Colonic mucosa (tissue), 4 donors: ENCODE measurements at places on chromosomes 3 and 15. TPM values are rescaled to one million over a fixed set of nuclear protein-coding genes. Genes with fewer than 3 reads are reported as not detected.
A peak's percentile ranks its signal among the peaks of the same experiment; 100 is the strongest.

ATP1B3 gene
- 374 TPM for total RNA-seq

CPEB1 gene
- 1.4 TPM for total RNA-seq

LRRC2 gene
- total RNA-seq: 2.0 TPM

ZPLD1 gene
- total RNA-seq: 0.05 TPM

PFKFB4 gene
- 51.0 TPM for total RNA-seq

BCHE gene
- total RNA-seq: 5.4 TPM

P2RY14 gene
- total RNA-seq: 2.9 TPM

ASB14 gene
- not detected for total RNA-seq

CLRN1 gene
- total RNA-seq: not detected

SAXO2 gene
- total RNA-seq: 0.93 TPM

GRCh38 chr3:71288269-71288930 is 295.1 kb downstream of the FOXP1 start:
- H3K27ac ChIP-seq: no peak overlapping the region
- H3K4me3 ChIP-seq: no peak overlapping the region
- H3K36me3 ChIP-seq: no peaks in the 10 kb centered on the region
- no peak for DNase-seq
- no peaks in the 10 kb centered on the region for H3K27me3 ChIP-seq
- H3K4me1 ChIP-seq: no peaks in the 10 kb centered on the region

- no peaks in the 10 kb centered on the region for H3K27me3 ChIP-seq
- no peak overlapping the region for H3K4me3 ChIP-seq
- no peak for DNase-seq
- H3K4me1 ChIP-seq: no peaks in the 10 kb centered on the region
- H3K27ac ChIP-seq: no peak overlapping the region
- no peaks in the 10 kb centered on the region for H3K36me3 ChIP-seq
Observed at GRCh38 chr3:127256138-127256537, 31.7 kb downstream of the PRR20G start.

GRCh38 chr3:189689625-189690024 is 58.4 kb downstream of the TP63 start:
- DNase-seq: no peak
- H3K27me3 ChIP-seq: no peaks in the 10 kb centered on the region
- no peaks in the 10 kb centered on the region for H3K36me3 ChIP-seq
- no peaks in the 10 kb centered on the region for H3K4me1 ChIP-seq

- H3K4me1 ChIP-seq: no peaks in the 10 kb centered on the region
- DNase-seq: no peak
- H3K27me3 ChIP-seq: no peaks in the 10 kb centered on the region
- no peak overlapping the region for H3K27ac ChIP-seq
Observed at GRCh38 chr15:26234976-26235767, 372.0 kb upstream of the ATP10A start.

DNA sequence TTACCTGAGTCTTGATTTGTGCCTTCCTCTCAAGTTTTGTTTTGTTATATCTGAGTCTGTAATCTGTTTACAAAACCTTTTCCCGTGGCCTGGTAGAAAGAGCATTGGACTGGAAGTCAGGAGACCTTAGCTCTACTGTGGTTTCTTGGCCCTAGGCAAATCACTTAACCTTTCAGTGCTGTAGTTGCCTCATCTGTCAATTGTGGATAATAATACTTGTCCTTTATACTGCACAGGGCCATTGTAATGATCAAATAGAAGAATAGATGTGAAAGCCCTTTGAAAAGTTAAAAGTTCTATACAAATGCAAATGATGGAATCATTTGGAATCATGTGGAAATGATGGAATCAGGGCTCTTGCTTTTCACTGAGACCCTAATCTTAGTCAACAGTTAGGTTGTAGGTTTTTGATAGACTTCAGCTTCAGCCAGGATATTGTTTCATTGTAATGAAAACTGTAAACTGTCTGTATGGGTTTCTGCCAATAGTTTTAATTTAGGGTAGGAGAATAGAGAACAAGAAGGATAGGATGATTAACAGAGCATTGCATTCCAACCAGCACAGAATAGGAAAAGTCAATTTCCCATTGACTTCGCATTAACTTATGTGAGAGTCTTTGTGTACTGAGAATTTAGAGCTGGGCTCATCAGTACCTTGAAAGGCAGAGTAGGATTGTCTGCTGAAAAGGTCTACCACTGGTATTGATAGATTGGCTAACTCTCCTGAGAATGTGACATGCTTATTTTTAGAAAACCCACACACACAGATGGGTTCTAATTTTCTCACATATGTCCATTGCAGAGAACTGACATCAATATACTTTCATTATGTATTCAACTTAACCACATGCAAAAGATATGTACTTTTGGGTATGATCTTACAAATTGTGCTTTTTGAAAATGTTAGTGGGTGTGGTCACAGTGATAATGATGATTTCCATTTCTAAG is 21.8 kb downstream of the MAP2K5 start:
- no peaks in the 10 kb centered on the region for H3K27me3 ChIP-seq
- no peak overlapping the region for H3K4me3 ChIP-seq
- no peak overlapping the region for H3K27ac ChIP-seq
- no peaks in the 10 kb centered on the region for H3K4me1 ChIP-seq
- no peaks in the 10 kb centered on the region for H3K36me3 ChIP-seq

DNA sequence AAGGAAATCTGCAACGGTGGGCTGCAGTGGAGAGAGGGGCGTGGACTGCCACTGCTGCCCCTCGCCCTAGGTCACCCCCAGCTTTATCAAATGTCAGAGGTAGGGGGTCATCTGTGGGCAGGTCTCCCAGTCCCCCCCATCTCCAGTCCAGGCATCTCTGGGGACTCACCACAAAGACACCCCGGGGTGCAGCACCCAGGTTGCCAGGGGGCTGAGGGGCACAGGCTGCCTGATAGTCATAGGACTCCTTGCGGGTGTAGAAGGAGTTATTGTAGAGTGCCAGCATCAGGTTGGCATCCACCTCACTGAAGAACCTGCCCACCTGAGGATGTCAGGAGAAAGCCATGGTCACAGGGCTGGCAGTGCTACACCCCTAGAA is 6.5 kb upstream of the TMEM115 start:
- no peak overlapping the region for H3K27ac ChIP-seq
- DNase-seq: no peak
- no peaks in the 10 kb centered on the region for H3K36me3 ChIP-seq
- no peaks in the 10 kb centered on the region for H3K4me1 ChIP-seq

DNA sequence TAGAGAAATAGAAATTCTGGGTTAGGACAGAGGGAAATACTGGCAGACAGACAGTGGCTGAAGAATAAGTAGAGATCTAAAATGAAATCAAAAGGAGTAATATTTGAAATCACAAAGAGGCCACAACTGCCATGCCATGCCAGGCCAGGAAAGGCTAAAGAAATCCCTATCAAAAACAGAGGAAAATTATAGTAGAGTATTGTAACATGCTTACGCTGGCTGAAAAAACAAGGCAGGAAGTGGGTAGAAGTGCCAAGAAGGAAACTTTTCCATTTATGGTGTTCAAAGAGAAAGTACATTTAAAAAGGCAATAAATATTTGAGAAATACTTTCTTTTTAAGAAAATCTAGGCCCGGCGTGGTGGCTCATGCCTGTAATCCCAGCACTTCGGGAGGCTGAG is 415.7 kb downstream of the PLCL2 start:
- DNase-seq: no peak
- H3K36me3 ChIP-seq: no peaks in the 10 kb centered on the region
- no peak overlapping the region for H3K27ac ChIP-seq
- no peaks in the 10 kb centered on the region for H3K4me1 ChIP-seq

- H3K4me3 ChIP-seq: no peak overlapping the region
- peak; percentile 53 for DNase-seq
- H3K27ac ChIP-seq: no peak overlapping the region
- no peaks in the 10 kb centered on the region for H3K4me1 ChIP-seq
Observed at GRCh38 chr3:150022381-150023238, 51.9 kb upstream of the PFN2 start.

- no peak overlapping the region for H3K4me3 ChIP-seq
- H3K36me3 ChIP-seq: no peaks in the 10 kb centered on the region
- no peak for DNase-seq
Observed at GRCh38 chr3:155835341-155836071, 18.7 kb downstream of the SLC33A1 start.

GRCh38 chr3:150097588-150097890 is 126.8 kb upstream of the PFN2 start:
- no peaks in the 10 kb centered on the region for H3K27me3 ChIP-seq
- no peak overlapping the region for H3K27ac ChIP-seq
- no peaks in the 10 kb centered on the region for H3K4me1 ChIP-seq
- H3K36me3 ChIP-seq: no peaks in the 10 kb centered on the region
- no peak for DNase-seq

DNA sequence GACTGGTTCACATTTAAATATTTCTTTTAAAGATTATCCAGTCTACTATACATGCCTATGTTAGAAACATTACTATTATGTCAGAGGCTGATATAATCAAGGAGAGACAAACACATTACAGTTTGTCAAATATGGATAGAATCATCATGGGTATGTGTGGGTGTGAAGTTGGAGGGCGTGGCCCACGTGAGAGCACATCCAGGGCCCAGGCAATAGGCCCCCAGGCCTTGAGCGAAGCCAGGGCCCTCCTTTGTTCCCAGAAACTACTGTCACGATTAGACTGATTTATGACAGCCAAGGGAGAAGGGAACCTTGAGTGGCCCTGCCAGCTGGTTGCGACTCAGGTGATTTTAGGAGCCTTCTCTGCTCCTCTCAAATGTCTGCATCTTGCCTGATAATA is 26.9 kb upstream of the LDHAL6B start:
- H3K27me3 ChIP-seq: no peaks in the 10 kb centered on the region
- H3K27ac ChIP-seq: no peak overlapping the region
- DNase-seq: no peak
- H3K4me1 ChIP-seq: no peaks in the 10 kb centered on the region
- H3K36me3 ChIP-seq: no peaks in the 10 kb centered on the region

- H3K27me3 ChIP-seq: no peaks in the 10 kb centered on the region
- no peak for DNase-seq
- no peaks in the 10 kb centered on the region for H3K4me1 ChIP-seq
Observed at GRCh38 chr3:107769882-107770281, 247.1 kb downstream of the BBX start.

DNA sequence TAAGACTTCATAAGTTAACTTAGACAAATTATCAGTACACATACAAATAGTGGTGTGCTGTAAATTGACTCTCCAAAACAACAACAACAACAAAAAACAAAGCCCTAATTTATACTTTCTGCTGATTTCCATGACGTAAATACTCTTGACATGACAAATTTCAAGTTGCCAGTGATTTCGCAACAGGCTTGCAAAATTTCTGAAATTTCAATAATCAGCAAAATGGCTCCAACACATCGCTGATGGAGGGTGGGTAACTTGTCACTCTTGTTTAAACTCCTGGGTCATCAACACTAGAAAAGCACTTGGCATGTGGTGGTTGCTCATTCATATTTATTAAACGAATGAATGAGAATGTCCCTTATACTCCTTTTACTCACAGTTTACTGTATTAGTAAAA is 205.2 kb upstream of the SATB1 start:
- H3K36me3 ChIP-seq: no peaks in the 10 kb centered on the region
- no peak for DNase-seq
- no peak overlapping the region for H3K27ac ChIP-seq
- H3K4me1 ChIP-seq: no peaks in the 10 kb centered on the region

DNA sequence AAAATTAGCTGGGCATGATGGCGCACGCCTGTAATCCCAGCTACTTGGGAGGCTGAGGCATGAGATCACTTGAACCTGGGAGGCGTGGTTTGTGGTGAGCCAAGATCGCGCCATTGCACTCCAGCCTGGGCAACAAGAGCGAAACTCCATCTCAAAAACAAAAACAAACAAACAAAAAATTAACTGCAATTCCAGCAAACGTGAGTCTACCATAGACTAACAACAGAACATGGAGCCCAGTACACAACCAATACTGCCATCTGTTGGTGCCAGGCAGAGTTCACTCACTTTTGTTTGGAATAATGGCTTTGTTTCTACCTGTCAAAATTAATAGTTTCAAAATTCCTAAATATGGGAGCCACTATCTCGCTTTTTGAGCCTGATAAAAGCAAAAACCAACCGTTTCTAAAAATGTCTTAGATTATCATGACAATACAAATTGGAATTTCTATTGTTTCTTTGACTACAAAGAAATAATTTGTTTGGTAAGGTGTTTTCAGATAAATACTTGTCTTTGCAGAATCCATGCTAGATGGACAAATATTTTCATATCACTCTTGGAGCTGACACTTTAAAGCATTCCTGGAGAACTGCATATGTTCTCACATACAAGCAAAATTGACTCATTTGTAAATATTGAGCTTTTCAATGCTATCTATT is 45.0 kb downstream of the GPR176 start:
- no peaks in the 10 kb centered on the region for H3K36me3 ChIP-seq
- no peak overlapping the region for H3K4me3 ChIP-seq
- DNase-seq: peak; percentile 43
- no peaks in the 10 kb centered on the region for H3K27me3 ChIP-seq
- no peaks in the 10 kb centered on the region for H3K4me1 ChIP-seq

DNA sequence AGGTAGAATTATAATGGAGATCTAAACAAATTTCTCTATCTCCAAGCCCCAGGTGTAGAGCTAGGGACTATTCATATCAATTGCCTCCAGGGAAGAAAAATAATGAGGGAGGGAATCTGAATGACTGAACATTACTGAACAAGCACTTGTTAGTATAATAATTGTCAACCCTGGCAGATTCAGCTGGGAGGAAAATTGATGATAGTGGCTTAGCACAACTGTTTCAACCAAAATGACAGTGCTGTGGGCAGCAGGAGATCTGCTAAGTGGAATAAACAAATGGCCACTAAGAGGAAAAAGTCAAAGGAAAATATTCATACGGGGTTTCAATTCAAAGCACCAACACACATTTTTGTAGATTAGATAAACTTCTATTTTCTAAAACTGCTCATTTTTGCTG is 294.9 kb upstream of the ZNF385D start:
- H3K27me3 ChIP-seq: no peaks in the 10 kb centered on the region
- H3K4me1 ChIP-seq: no peaks in the 10 kb centered on the region
- H3K4me3 ChIP-seq: no peak overlapping the region
- DNase-seq: no peak

- no peaks in the 10 kb centered on the region for H3K4me1 ChIP-seq
- no peak overlapping the region for H3K4me3 ChIP-seq
- H3K27me3 ChIP-seq: no peaks in the 10 kb centered on the region
- DNase-seq: no peak
Observed at GRCh38 chr3:47791193-47791855, 9.6 kb upstream of the SMARCC1 start.

DNA sequence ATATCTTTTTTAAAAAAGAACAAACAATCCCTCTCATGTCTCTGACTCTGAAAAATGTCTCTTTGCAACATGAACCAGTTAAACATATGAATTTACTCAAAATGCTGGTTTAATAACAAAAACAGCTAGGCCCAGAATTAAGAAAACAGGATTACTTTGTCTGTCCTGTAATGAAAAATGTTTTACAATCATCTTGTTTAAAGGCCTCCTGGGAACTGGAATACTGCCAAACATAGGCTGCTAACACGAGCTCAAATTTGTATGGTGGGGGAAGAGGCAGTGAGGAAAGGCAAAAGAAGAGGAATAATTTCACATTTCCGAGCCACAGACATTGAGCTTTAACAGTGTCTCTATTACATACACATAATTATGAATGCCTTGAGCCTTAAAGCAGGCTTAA is 61.7 kb upstream of the PPIB start:
- no peaks in the 10 kb centered on the region for H3K36me3 ChIP-seq
- no peaks in the 10 kb centered on the region for H3K4me1 ChIP-seq
- DNase-seq: peak; percentile 53
- no peaks in the 10 kb centered on the region for H3K27me3 ChIP-seq
- no peak overlapping the region for H3K27ac ChIP-seq
